ENCODE measurements at places on chromosomes 12 and 14.

DNA sequence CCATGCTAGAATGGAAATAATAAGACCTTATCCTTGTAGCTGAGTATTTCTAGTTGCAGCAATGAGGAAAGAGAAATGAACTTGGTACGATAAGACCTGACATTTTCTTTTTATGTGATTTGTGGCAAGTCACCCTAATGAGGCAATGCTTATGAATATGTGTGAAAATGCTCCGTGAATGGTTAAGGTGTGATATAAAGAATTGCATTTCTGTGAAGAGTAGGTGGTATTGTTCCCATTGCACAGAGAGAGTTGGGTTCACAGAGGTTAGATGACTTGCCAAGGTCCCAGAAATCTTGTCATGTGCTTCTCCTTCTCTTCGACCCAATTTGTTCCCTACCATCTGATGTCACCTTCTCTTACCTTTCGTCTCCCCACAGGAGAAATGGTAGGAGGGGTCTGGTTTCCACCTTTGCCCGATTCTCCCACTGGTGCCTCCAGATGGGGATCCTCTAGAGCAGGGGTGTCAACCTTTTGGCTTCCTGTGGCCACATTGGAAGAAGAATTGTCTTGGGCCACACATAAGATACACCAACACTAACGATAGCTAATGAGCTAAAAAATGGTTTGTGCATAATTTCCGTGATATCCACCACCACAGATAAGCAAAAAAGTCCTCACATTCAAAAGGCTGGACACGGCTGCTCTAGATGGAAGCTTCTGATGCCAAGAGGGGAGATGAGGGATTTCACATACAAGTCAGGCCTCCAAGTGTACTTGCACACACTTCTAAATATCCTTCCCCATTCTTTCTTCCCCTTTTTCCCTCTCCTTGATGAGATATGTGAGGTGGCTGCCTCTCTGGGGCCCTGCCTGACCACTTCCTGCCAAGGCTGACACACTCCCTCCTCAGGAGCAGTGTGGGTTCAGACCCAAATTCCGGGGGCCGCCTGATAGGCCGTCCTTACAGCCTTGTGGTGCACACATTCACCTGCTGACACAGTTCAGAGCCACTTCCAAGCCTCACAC, 96.1 kb downstream of the PLXNC1 start:
- DNase-seq: peak; percentile 23

DNA sequence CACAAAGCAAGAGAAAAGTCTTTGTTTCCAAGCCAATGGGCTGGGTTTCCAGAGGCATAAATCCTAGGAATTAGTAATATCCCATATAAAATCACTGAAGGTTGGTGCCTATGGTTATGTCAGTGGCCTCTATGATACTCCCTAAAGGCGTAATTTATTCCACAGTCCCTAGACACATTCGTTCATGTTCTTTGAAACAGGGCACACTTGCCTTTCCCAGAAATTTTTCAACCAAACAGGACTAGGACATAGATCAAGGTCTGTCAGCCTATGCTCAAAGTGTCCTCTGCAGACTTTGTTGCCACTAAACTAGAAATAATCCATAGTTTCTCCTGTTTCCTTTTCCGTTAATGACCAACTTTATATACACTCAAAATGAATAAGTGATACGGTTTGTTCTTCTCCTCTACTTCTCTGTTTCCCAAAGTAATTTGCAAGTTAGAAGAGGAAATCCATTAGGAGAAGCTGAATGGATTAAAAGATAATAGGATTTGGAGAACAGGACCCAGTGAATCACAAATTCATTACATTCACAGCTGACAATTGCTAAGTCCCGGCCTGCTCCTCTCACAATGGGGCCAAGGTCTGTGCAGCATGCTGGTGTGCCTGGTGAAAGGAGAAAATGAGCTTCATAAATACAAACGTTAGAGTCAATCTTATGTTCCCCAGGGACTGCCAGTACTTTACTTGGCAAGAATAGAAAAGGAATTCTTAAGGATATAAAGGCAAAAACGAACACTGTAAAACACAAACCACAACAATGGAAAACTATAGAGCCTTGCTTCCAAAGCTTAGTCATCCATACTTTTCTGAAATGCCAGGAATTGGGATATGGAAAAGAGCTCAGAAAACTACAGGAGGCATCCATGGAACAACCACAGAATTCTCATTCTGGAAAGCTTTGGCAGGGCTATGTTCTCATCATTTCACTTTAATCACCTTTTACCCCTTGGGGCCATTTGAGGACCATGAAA, 966.2 kb downstream of the NRXN3 start:
- no peak for DNase-seq

DNA sequence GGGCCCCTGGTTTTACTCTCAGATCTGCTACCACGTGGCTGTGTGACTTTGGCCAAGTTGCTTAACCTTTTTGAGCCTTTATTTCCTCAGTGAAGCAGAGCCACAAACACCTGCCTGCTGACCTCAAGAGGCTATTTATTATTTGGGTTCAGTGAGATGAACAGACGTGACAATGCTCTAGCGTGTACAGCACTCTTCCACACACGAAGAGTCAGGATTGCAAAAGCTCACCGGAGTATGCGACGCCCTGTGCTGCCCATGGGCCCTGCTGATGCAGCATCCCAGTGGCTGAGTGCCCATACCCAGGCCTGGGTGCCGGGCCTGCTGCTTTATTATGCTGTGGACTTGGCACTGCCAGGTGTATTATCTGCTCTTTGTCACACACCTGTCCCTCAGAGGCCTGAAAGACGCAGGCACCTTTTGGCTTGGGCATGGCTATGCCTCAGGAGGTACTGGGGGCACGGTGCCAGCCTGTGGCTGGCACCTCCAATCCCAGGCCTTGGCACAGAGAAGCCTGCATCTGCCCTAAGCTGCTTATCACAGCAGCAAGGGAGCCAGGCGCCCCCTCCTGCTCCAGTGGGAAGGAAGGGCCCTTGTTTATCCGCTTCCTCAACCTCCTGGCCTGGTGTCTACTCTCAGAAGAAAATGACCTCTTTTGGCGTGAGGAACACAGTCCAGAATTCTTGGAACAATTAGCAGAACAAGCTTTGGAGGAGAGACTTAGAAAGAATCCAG, 22.3 kb upstream of the TC2N start:
- no peak for DNase-seq

- no peak for DNase-seq
Measured at GRCh38 chr12:106837782-106838181, 63.3 kb downstream of the RIC8B start.

DNA sequence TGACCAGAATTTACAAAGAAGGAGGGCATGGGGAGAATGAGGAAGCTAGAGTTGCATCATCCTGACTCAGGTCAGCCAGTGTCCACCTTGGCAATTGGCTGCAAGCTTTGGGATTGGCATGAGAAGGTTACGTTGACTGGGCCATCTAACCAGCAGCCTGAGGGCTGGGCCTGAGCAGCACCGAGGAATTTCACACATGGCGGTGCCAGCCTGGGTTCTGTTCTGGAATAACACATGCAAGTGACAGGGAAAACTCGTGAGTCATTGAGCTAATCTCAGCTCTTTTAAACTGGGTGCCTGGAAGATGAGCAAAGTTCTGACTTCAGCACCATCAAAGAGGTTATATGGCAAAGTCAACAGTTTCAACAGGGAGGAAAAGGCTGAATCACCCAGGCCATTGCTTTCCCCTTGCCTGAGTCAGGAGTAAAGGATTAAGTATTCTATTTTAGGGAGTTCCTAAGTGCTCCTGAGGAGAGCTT, 543.2 kb upstream of the TBX3 start:
- no peak for DNase-seq

GRCh38 chr12:120749256-120749655, 23.6 kb downstream of the ACADS start:
- no peak for DNase-seq

GRCh38 chr12:85509081-85509856, 229.2 kb downstream of the ALX1 start:
- DNase-seq: no peak

DNA sequence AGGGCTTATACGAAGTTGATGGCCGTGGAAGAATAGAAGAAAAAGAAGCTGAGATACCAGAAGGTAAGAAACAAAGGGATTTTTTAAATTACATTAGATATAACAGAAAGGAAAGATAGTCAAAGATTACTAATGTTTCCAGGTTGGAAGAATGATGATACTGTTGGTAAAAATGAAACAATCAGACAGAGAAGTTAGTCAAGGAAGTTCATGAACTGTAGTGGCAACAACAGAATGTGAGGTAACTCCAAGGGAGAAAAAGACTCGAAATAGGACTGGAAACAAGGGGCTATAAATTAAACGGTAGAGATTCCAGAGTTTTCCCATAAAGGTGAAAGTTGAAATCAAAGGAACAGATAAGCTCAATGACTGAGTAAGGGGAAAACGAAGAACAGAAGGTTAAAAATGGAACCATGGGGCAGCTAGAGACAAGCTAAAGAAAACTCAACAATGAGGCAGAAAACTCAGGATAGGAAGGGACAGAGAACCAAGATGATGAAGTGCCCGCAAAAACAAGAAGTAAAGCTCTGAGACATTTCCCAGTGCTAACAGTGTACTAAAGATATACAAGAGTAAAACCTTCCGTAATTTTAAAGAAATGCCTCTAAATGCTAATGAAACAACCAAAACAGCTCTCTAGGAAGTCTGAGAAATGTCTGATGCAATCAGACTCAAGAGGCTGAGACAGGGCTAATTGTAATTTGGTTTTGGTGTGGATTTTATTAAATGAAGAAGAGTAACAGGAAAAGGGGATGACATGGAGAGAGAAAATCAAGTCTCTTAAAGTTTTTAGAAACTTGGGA, 70.0 kb downstream of the PPP2R5E start:
- no peak for DNase-seq

DNA sequence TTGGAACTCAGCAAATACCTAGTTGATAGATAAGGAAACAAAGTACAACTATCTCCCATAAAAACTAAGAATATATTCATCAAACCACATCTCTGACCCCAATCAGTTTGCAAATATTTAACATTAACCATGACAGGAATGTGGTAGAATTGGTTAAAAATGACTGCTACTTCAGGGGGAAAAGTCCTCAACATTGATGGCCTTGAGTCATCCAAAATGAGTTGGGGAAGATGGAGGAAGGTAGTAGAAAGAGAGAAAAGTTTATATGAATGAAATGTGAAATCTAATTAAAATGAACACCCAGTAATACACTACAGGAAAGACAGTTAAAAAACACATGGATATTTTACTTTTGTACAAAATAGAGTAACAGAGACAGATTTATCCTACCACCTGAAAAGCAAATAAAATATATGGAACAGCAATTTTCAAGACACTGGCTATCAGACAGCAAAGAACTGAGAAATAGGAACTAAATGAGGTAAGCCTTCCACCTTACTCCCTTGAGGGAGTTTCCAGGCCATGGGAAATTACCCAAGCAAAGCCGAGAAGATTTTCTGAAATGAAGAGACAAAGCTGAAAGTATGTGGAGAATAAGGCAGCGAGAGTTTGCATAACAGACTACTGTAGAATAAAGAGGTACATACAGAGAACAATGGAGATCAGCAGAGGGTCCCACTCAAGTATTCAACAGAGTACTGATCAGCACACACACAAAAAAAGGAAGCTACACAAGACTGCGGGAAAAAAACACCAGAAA, 49.6 kb downstream of the TC2N start:
- DNase-seq: no peak

GRCh38 chr12:22121224-22121623, 75.2 kb downstream of the CMAS start:
- no peak for DNase-seq

GRCh38 chr14:64542836-64543201, 2.3 kb downstream of the HSPA2 start:
- no peak for DNase-seq

- DNase-seq: no peak
Measured at GRCh38 chr12:25960143-25960542, 1.7 kb downstream of the RASSF8 start.

DNA sequence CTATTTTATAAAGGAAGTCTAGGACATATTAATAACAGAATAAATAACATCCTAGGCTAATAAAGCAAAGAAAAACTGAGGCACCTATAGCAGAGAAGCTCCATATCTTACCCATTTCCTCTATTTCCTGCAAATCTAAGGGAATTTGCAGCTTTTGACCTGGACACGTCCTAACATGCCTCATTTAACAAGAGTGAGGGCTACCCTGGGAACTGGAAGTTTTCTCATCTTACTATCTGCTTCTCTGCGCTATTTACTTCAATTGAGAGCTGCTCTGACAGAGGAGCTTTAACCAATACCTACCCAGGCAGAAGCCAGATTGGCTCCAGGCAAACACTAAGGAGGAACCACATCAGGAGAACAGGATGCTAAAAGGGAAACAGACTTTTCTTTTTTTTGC, 5.7 kb downstream of the YBX3 start:
- DNase-seq: no peak

DNA sequence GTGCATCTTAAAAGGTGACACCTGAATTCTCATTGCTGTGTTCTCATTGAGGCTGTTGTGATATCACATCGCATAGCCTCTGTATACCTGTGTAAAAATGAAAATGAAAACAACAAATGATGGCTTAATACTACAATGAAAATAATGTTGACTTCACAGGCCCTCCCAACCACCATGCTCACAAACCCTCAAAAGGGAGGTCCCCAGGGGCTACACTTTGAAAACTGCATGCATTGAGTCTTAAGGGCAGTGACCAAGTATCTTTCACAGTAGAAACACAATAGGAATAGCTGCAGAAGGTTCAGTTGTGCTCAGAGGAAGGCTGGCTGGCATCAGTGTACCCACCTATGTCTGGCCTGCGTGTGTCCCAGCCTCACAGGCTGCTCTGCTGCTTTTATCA, 27.6 kb upstream of the KCNK13 start:
- no peak for DNase-seq

DNA sequence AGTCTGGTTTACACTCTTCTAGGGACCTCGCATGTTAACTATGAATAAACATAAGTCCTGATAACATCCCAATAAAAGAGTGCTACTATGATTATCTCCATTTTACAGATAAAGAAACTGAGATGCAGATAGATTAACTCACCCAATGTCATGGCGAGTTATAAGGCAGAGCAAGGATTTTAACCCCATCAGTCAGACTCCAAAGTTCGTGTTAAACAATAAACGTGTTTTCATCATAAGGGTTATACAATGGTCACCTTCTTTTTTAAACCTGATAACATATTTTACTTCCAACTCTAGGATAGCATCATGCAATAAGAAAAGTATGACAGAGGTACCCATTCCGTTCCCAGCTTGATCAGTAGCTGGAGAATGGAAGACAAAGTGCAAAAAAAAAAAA, 1.2 kb downstream of the AREL1 start:
- no peak for DNase-seq

DNA sequence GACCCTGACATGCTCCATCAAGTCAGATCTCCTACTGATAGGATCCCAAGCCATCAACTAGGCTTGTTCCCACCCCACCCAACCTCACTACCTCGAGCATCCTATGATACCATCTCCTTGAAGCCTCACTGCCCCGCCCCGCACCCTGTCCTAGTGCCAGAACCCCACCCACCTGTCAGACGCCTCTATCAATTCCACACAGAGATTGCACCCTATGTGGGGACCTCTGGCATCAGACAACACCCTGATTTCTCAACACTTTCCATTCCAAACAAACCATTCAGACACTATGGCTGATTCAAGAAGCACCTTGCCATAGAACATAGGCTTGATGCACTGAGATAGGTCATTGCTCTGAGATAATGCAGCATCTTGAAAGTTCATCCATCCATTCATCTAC, 3.1 kb upstream of the GLTP start:
- DNase-seq: no peak
